ENCODE measurements at places on chromosomes 1 and 21.

GRCh38 chr1:41274752-41275545 lies 32.8 kb upstream of the SCMH1 start:
- DNase-seq, result no peak

GRCh38 chr1:175341631-175342429 lies 149.3 kb upstream of the KIAA0040 start:
- DNase-seq, result no peak

- no peak for DNase-seq
These were observed 22.3 kb upstream of the ZZZ3 start for GRCh38 chr1:77704736-77705135.

GRCh38 chr1:218361298-218362065 lies 16.3 kb downstream of the TGFB2 start:
- no peak for DNase-seq

- DNase-seq, result no peak
These were observed 51.1 kb upstream of the CTTNBP2NL start for GRCh38 chr1:112344754-112345423.

- DNase-seq, result no peak
These were observed 20.5 kb downstream of the PRXL2B start for GRCh38 chr1:2606881-2607621.

- no peak for DNase-seq
These were observed 1162.5 kb downstream of the MRPL39 start for GRCh38 chr21:24444736-24445135.

- no peak for DNase-seq
These were observed 15.3 kb downstream of the NAV1 start for GRCh38 chr1:201554190-201554600.

DNA sequence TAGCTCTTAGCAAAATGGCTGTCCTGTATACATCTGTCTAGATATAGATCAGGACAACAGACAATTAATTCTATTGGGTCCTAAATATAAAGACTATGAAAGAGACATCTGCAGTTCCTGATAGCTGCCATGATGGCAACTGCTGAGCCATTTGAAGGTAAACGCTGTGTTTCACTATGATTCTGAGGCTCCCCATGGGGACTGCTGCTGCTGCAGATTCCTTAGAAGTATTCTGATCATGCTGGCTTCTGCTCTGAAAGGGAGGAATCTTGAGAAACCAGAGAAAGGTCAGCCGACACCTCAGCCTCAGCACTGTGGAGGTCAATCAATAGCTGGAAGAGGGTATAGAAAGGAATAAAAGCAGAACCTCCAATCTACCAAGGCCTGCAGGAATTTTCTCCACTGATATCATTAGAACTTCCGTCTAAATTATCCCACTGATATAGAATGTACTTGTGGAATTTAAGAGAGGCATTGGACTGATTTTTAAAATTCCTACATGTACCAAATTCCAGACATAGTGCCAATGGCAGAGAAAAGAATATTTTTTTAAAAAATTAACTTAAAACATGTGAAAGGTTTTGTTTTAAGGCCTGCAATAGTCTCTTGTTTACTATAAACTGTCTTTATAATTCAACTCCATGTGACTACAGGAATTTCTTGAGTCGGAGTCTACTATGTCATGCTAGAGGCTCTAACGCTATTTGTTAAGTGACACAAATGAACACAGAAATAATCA lies 53.2 kb downstream of the DDAH1 start:
- DNase-seq, result no peak

- no peak for DNase-seq
These were observed 31.7 kb downstream of the MAN1A2 start for GRCh38 chr1:117398957-117399356.

- no peak for DNase-seq
These were observed 2.9 kb upstream of the PIGR start for GRCh38 chr1:206949208-206949607.

- DNase-seq, result no peak
These were observed 395.4 kb upstream of the LRRC7 start for GRCh38 chr1:69172003-69173000.

DNA sequence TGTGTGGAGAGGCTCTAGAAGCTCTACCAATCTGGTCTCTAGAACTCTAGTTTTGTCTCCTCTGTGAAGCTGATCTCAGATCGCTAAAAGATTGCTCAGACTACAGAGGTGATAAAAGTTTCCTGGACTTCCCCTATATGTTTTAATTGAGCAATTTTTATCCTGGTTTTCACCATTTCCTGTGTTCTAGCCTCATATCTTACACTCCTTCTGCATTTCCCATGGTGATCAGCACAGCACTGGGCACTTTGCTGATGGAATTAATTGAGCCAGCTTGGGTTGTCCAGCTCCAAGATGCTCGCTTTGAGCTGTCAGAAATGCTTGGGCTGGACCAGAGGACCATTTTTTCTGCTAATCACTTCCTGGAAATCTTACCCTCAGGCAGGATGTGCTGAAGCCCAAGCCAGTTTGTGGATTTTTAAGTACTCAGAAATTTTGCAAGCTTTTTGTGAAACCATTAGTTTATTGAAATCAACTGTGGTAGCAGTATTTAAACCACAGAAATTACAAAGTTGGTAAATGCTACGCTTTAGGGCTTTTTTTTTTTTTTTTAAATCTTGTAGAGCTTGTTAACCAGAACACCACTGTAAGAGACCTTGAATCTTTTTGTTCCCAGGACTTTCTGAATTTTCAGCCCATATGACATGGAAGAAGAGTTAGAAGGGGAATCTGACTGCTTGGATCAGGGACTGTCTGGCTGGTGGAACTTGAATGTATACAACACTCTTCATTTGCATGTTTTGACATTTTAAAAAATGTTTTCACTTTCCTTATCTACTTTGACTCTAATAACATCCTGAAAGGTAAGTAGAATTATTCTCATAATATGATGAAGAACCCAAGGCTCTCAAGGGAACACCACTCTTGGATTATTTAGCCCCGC lies 28.4 kb downstream of the CD48 start:
- no peak for DNase-seq

DNA sequence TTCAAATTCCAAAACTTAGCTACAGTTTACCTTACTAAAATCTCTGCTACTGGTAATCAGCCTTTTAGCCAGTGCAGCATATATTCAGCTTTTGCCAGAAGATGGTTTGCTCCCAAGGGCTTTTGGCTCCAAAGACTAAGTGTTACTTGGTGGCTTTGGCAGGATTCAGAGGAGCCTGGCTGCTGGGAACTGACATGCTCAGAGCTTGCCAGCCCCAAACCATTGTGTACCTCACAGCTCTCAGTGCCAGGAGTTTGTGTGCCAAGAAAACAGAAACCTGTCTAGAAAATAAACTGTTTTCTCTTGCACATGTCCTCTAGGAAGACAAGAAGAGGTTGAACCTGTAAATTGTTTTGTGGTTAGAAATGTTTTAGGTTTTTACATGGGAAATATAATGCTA lies 315.9 kb downstream of the ST6GALNAC3 start:
- DNase-seq, result no peak

DNA sequence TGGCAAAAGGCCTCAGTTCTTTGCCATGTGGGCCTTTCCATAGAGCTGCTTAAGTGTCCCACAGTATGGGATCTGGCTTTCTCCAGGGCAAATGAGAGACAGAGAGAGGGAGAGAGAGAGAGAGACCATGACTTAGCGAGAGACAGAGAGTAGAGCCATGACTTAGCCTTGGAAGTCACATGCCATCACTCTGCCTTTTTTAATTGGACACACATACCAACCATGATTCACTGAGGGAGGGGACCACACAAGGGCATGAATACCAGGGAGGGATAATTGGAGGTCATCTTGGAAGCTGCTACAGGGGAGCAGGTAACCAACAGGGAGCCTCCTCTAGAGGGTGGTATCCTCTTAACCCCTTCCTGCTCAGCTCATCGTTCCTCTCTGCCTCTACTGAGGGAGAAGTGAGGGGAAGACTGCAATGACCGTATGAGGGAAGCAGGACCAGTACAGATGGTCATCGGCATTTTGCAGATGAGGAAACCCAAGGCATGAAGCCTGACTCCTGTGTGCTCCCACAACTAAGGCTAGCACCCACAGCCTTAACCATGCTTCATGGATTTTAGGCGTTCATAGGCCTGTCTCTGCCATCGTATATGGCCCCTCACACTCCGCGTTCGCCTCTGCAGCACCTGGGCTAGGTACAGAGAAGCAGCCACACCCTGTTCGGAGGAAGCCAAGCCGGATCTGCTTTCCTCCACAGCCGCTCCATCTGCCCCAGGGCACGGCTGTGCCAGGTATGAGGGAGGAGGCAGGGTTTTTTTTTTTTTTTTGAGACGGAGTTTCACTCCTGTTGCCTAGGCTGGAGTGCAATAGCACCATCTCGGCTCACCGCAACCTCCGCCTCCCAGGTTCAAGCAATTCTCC lies 38.6 kb downstream of the MEF2D start:
- no peak for DNase-seq

GRCh38 chr1:99644279-99645004 lies 1.5 kb upstream of the PALMD start:
- DNase-seq, result no peak

- no peak for DNase-seq
These were observed 20.3 kb upstream of the IFI16 start for GRCh38 chr1:158989424-158989823.

- DNase-seq, result no peak
These were observed 3.2 kb downstream of the SON start for GRCh38 chr21:33546086-33546485.

GRCh38 chr1:78420181-78420580 lies 70.6 kb upstream of the PTGFR start:
- DNase-seq, result no peak

DNA sequence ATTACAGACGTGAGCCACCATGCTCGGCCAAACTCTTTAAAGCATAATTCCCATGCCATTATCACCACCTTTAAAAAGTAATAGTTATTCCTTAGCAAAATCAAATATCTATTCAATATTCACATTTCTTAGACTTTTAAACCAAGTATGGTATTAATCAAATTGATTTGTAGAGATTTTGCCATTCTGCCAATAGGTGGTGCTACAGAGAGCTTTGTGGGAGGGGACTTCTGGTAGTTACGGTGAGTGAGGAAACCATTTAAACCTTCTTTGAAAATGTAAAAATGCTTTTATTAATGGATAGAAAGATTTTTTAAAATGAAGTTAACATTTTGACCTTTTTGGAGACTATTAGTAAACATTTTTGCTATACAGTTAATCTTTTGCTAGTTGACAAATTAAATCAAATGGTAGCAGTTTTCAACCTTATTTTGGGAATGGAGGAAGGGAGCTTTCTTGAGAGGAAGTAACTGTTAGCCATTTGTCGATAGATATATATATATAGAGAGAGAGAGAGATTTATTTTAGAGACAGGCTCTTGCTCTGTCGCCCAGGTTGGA lies 19.3 kb downstream of the IARS2 start:
- no peak for DNase-seq

GRCh38 chr1:44835738-44836675 lies 7.0 kb downstream of the PTCH2 start:
- DNase-seq, result peak; percentile 70

DNA sequence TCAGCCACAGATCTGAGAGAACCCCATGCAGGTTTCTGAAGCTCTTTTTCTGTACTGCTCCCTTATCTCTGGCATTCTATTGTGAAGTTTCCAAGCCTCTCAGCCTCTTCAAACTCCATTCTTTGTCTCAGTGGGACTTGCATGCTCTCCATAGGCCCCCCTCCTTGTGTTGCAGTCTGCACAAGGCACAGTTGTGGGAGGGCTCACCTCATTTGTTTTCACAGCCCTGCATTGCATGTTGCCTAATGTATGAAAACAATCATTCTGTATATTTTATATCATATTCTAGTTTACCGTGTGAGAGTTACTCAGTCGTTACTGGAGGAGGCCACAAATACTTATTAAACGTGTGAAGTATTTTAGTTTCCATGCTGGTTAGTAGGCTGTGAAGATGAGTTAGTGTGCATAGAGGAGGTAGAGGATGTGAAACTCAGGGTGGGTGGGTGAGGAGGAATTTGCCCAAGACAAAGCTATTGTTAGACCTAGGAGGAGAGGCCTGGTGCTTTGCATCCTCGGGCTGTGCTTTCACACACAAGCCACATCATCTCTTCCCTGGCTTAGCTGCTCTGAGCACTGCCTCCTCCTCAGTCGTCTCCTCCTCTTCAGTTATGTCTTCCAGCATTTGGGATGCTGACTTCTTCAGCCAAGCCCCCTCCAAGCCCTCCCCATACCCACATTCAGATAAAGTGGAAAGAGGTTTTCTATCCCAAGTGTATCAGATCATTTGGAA lies 7.8 kb upstream of the CHI3L2 start:
- DNase-seq, result no peak

GRCh38 chr1:117567435-117567834 lies 38.4 kb upstream of the TENT5C start:
- DNase-seq, result no peak

DNA sequence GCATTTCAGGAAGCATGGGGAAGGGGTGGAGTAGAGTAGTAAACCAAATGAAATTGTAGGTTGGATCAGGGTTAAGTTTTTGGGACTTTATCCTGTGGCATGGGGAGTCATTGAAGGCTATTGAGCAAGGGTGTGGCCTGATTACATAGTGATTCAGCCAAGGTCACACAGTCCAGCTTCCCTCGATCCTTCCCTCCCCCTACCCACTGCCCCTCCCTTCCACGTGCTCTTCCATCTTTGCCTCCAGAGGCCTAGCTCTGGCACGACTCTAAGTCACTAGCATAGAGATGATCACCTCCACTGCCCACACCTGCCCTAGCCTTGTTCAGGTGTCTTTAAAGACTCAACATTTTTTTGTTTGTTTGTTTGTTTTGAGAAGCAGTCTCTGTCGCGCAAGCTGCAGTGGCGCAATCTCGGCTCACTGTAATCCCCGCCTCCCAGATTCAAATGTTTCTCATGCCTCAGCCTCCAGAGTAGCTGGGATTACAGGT lies 37.2 kb upstream of the SLC9A1 start:
- no peak for DNase-seq

- no peak for DNase-seq
These were observed 763 bp downstream of the AUNIP start for GRCh38 chr1:25858494-25858893.
